ENCODE measurements at places on chromosomes 7 and 10.

DNA sequence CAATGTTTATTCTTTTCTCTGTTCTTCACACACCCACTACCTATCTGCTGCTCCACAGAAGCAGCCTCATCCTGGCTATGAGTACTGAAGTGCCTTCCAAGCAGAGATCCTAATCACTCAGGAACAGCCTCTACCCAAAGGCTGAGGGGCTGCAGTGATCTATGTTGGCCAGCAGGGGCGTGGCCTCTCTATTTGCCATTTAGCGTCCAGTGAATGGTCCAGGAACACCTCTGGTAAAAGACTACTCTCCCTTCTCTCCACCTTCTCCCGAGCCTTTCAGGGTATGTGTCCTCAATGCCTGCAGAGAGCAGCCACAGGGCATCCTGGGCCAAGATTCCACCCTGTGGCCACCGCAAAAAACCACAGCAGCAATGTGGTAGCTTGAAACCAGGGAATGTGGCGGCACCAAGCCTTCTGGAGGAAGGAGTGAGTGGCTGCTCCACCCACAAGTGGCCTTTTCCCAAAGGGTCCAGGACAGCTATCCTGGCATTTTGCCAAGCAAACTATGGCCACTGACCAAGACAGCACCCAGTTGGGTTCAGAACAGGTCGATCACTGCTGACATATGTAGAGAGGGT is 70.9 kb downstream of the SYPL1 start:
- peak; percentile 31 for DNase-seq

GRCh38 chr7:110677405-110677804 is 413.5 kb upstream of the LRRN3 start:
- no peak for DNase-seq

DNA sequence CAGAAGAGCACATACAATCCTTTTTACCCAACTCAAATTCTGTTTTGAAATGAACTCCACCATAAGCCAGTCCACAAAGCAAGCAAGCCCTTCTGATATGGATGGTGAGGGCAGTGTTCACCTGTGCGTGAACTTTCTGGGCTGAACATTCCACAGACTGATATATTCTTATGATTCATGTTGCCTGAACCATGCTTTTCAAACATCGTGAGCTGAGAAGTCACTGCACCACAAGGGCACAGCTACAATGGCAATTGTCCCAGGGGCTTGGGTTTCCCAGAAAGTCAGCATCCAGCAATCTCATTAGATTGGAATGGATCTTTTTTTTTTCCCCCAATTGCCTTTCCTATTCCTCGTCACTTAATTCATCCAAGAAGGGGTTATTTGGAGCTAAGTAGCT is 86.9 kb upstream of the ZNF438 start:
- no peak for DNase-seq

GRCh38 chr7:158831738-158832091 is 2.4 kb upstream of the ESYT2 start:
- no peak for DNase-seq

- DNase-seq, result no peak
These were observed 76.0 kb downstream of the DENND2A start for GRCh38 chr7:140564643-140565042.

DNA sequence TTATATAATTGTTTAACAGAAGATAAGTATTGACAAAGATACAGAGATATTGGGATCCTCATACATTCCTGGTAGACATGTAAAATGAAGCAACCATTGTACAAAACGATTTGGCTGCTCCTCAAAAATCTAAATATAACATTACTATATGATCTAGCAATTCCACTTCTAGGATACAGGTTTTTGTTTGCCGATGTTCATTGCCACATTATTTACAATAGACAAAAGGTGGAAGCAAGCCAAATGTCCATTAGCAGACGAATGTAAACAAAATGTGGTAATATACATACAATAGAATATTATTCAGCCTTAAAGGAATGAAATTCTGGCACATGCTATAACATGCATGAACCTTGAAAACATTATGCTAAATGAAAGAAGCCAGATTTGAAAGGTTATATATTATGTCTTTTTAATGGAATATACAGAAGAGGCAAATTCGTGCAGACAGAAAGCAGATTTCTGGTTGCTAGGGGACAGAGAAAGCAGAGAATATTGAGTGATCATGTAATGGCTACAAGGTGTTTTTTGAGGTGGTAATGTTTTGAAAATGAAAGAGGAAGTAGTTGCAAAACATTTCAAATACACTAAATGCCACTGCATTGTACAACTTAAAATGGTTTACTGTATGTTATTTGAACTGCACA is 44.9 kb downstream of the POLR1F start:
- no peak for DNase-seq

DNA sequence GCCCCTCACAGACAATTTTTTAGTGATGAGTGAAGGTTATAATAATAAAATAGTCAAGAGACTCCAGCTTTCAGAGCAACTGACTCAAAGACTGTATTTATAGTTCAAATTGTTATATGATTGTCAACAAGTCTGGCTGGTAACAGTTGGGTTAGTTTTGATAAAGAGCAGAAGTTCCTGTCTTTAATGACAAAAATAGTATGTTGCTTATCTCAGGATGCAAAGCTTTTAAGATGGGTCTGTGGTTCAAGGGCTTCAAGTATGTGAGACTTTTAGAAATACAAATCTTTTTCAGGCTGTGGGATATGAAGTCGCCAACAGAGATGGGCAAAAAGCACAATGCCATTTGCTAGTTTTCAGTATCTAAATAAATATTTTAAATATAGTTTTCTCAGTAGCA is 118.4 kb downstream of the ABCA13 start:
- DNase-seq, result no peak

All from activated T-cell treated with anti-CD3 and anti-CD28 coated beads, Interleukin-2, amount 50 U/mL, for 72 hours (primary cell).